DMS79 treated with DMSO at 0.1 percent for 48 hours (cell line): ENCODE measurements at places on chromosomes 11 and 22.

- DNase-seq: no peak
These were observed 259.8 kb upstream of the BLID start for GRCh38 chr11:122375687-122376399.

DNA sequence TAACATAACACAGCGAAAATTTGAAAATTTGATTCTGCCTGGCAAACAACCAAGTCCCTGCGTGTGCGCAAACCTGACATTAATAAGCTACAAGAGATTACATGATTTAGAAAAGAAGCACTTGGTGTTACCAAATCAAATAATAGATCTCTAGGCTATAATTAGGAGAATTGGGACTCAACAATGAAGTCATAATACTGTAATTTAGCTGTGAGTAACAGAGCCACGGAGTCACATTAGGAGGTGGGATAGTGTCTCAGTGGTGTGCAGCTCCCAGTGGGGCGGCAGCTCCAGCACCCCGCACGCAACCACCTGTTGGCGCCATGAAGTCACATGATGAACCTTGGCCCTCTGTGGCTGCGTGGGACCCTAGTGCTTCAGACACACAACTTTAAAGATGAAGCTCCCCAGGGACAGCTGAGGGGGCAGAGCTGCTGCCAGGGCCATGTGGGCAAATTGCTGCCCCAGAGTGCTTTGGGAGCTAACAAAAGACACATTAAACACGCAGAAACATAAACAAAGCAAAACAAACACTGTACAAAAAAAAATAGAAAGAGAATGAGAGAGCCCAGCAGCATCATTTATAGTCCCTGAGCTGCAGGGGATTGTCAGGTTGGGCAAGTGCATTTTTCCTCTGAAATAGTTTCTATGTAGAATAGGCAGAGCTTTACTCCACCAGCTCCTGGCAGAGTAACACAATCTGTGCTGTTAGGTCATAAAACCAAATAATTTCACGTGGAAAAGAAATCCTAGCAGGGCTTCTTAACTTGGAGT, 605.6 kb downstream of the SOX6 start:
- DNase-seq: peak; percentile 23

DNA sequence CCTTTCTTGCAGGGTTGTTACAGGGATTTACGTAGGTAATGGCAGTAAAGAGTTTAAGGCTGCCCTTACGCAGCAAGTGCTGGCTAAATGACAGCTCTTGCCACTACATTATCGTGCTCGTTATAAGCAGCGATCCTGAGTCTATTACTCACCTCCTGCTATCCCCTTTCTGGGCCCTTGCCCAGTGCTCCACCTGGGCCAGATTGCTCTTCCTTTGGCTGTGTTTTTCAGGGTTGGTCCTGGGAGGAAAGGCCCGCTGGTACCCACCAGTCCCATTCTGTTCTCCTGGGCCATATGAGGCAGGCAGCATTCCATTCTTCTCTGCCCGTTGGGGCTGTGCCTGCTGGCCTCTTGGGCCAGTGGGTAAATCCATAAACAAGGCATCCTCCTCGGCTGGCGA, 87.5 kb downstream of the C11orf58 start:
- DNase-seq: no peak

DNA sequence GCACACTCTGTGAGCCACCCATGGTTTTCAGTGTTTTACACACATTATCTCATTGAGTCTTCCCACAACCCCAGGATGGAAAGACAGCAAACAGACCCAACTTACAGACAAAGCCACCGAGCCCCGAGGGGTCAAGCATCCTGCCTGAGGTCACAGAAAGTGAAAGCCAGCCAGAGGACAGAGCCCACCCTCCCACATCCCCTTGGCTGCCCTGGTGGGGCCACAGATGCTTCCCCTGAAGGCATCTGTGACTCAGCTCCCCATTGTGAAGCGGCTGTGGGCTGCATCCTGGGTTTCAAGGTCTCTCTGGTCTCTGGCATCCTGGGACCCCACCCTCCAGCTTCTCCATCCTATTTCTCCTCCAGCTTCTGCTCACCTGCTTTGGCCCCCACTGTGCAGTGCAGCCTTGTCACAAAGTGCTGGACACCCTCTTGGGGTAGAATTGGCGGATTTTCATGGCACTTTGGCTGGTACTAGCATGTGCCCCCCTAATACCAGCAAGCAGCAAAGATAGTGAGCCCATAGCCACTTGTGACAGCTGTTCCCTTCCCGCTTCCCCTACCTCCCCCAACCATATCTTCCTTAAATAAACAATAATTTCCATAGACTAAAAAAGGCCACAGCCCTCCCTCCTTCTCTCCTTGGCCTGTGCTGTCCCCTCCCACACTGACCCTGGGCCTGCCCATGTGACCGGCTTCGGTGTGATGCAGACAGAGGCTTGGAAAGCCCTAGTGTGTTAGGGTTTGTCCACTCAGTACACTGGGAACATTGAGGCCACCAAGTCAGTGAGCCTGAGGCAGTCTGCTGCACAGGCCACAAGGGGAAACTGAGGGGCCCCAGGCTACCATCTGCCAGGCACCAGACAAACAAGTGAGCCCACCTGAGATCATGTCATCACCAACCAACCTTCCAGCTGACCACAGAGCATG, 53.9 kb upstream of the SHISAL1 start:
- DNase-seq: no peak
